Pericardium fibroblast (primary cell): ENCODE measurements at places on chromosomes 3 and 15. TPM values are rescaled to one million over a fixed set of nuclear protein-coding genes. Genes with fewer than 3 reads are reported as not detected.

NUSAP1 gene
- total RNA-seq = 10.1 and 10.9 TPM in 2 replicates

LSAMP gene
- total RNA-seq = 2.6 and 6.8 TPM in 2 replicates

ASB7 gene
- total RNA-seq = 6.6 and 12.1 TPM in 2 replicates

CCDC80 gene
- total RNA-seq = 1,145 and 1,533 TPM in 2 replicates

MRPS22 gene
- total RNA-seq = 47.5 and 50.0 TPM in 2 replicates

RTP4 gene
- total RNA-seq = 0.35 TPM in 1 of 2 replicates, not detected in the other

POLQ gene
- 0.09 and 0.23 TPM in 2 replicates for total RNA-seq

PLSCR2 gene
- total RNA-seq = not detected in 2 replicates

SCN5A gene
- 0.35 and 0.51 TPM in 2 replicates for total RNA-seq

DOCK3 gene
- total RNA-seq = under 0.01 and 0.12 TPM in 2 replicates

STRA6 gene
- 2.0 and 3.5 TPM in 2 replicates for total RNA-seq

HEG1 gene
- 173 and 199 TPM in 2 replicates for total RNA-seq
